Activated T-helper 1 cell treated with anti-CD3 and anti-CD28 coated beads, Interleukin-12 subunit alpha, Interleukin-12 subunit beta, Interleukin-2, Interleukin-4 antibody, amounts not matched to agents 30 ng/mL and 10 ng/mL and 1 ng/mL, durations not matched to agents 14 hours and 24 hours and 36 hours (primary cell): ENCODE measurements at places on chromosomes 7 and 10.

DNA sequence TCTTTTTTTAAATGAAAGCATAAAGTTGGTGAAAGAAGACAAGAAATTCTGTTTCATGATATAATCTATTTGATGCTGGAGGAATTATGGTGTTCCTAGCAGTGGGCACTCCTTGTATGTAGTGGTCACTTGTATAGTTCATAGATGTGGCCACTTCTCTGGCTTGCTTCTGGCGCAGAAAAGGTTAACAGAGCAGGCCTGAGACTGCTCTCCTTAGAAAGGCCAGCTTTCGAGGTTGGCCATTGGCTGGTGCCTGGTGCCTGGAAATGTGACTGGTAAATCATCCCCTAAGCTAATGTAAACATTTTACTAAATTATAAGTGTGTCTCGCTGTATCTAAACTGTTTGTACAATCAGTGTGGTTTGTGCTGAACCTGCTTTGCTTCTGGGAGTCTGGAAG lies 276.1 kb downstream of the PHTF2 start:
- DNase-seq = no peak
- H3K4me1 ChIP-seq = no peaks in the 10 kb centered on the region
- peaks cover 16% of the 10 kb centered on the region for H3K27me3 ChIP-seq
- no peaks in the 10 kb centered on the region for H3K36me3 ChIP-seq
- no peak overlapping the region for H3K4me3 ChIP-seq

DNA sequence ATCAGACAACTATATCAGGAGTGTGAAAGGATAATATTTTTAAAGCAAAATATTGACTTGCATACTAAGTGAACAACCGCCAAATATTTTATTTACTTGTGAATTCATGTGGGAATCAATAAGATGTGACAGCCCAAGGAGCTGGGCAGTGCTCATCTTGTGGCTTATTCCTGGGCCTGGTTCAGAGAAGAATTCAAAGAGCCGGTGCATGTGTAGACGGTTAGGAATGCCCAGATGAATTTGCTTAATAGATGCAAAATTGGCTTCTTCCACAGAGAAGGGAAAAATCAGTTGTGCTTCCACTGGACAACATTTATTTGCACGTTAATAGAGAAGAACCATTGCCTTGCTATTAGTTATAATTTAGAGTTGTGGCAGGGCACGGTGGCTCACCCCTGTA lies 4.4 kb downstream of the MYL7 start:
- peaks cover 4% of the 10 kb centered on the region for H3K27me3 ChIP-seq
- H3K27ac ChIP-seq = no peak overlapping the region
- H3K4me3 ChIP-seq = no peak overlapping the region
- no peaks in the 10 kb centered on the region for H3K36me3 ChIP-seq
- DNase-seq = no peak

- no peak overlapping the region for H3K4me3 ChIP-seq
- no peak overlapping the region for H3K27ac ChIP-seq
- H3K4me1 ChIP-seq = no peaks in the 10 kb centered on the region
- DNase-seq = no peak
- H3K27me3 ChIP-seq = no peaks in the 10 kb centered on the region
Measured at GRCh38 chr7:109125001-109125400, 555.3 kb downstream of the DNAJB9 start.

DNA sequence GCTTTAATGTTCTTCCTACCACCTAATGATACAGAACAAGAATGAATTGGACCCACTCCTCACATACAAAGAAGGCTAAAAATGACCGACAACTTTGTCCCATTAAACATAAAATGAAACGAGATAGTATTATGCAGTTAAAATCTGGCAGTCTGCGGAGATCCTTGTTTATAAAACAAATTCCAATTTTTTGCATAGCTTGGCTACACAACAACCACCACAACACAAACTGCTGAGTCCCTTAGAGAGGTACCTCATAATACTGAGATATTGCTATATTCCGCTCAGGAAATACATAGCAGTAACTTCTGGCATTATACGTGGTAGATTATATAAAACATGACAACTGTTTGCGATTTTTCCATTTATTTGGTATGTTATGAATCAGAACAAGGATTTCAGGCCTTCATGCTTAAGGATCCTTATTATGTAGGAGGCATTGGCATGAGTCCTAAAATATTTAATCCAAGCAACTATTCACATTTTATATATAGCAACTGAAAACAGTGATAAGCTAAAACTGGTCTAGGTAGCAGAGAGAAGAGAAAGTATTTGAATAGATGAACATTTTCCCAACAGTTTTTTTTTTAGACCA lies 96.0 kb downstream of the ANK3 start:
- H3K27me3 ChIP-seq = no peaks in the 10 kb centered on the region
- no peak for DNase-seq
- no peaks in the 10 kb centered on the region for H3K36me3 ChIP-seq
- no peaks in the 10 kb centered on the region for H3K4me1 ChIP-seq

GRCh38 chr7:69699931-69700330 lies 101.7 kb downstream of the AUTS2 start:
- no peak overlapping the region for H3K4me3 ChIP-seq
- no peaks in the 10 kb centered on the region for H3K36me3 ChIP-seq
- no peak overlapping the region for H3K27ac ChIP-seq
- no peaks in the 10 kb centered on the region for H3K4me1 ChIP-seq
- H3K27me3 ChIP-seq = peaks cover 2% of the 10 kb centered on the region
- DNase-seq = no peak
